NCI-H345 (cell line): ENCODE measurements at places on chromosomes 3 and 15.
A peak's percentile ranks its signal among the peaks of the same experiment; 100 is the strongest.

GRCh38 chr3:85781806-85782205 is 823.0 kb downstream of the CADM2 start:
- DNase-seq: peak; percentile 52

DNA sequence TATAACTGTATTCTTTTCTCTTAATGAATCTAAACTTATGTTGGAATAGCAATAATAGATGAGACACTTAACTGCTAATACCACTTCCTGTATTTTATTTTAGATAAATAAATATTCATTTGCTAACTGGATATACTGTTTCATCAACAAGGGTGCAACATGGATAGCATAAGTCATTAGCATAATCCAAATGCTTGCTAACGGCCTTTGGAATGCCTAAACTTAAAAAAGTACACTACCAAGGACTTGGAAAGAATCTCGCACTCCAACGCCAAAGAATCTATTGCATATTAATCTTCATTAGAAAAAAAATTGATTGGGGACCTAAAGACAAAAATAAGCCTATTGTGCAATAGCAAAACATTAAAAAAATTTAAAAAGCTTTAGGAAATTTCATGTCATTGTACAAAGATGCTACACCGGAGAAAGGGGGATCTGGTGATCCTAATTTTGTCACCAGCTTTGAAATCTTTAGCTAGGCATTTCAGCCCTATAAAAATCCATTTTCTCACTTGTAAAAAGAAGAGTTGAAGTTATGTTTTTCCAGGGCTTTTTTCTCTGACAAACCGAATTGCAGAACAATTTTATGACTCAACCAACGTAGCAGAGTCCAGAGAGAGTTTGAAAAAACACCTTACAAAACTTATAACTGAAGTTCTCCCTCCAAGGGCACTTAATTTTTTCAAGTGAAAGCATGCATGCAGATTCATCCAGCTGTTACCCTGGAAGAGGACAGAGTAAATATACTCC is 4.1 kb downstream of the VGLL3 start:
- no peak for DNase-seq

GRCh38 chr3:45955017-45955647 is 11.9 kb downstream of the CXCR6 start:
- DNase-seq: no peak

DNA sequence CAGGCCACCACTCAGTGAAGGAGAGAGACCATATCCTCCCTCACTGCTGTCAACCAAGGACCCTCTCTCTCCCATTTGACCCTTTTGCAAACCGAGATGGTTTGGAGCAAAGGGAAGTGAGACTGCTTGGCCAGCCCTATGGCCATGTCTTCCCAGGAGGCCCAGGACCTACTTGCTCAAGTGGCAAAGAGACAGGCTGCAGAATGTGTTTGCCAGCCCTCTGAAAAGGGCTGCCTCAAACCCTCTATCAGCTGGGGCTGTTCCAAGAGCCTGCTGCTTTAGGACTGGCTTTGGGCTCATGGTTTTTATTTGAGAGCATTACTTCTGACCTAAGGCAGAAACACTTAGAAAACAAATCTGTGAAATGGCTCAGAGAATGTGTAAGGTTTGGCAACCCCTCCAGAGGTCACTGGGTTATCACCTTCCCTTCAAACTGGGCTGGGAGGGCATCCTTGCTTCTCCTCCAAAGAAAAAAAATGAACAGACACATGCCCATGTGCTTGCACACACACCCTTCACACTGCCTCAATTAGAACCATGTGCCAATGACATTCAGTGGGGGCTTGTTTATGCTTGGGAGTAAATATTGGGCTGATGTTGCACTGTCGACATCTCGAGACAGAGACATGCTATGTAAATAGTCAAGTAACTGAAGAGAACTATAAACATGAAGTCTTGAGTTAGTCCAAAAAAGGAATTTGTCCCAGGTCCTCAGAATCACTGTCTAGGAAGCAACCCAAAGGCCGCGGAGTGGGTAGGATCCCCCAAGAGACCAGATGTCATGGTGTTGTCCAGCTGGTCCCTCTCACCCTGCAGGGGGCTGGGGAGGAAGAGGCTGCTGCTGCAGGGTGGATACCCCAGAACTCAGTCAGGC is 49.8 kb upstream of the CTDSPL start:
- no peak for DNase-seq

DNA sequence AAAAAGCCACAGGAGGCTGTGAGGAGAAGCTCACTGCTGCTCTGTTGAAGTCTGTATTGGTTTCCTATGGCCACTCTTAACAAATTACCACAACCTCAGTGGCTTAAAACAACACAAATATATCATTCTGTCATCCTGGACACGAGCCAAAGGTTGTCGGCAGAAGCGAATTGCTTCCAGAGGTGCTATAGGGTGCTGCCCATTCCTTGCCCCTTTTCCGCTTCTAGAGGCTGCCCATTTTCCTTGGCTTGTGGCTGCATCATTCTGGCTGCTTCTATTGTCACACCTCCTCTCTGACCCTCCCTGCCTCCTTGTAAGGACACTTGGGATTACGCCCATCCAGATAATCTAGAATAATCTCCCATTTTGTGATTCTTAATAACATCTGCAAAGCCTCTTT is 6.4 kb upstream of the SACM1L start:
- no peak for DNase-seq

GRCh38 chr15:81894061-81894460 is 151.8 kb downstream of the MEX3B start:
- no peak for DNase-seq

GRCh38 chr3:11381141-11381540 is 108.9 kb downstream of the ATG7 start:
- no peak for DNase-seq

DNA sequence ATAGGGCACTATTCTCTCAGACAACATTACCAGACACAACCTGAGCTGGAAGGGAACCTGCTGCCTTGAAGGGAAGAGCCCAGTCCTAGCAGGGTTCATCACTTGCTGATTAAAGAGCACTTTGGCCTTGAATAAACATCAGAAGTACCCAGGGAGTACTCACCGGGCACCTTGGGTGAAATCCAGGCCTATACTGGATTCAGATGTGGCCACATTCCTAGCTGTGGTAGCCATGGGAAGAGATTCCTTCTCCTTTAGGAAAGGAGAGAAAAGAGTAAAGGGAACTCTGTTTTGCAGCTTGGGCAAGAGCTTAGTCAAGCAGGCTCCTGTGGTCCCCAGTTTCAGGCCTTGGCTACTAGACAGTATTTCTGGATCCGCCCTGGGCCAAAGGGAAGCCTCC is 195.0 kb downstream of the SPATA16 start:
- no peak for DNase-seq

GRCh38 chr15:101038327-101039003 is 119.3 kb downstream of the LRRK1 start:
- no peak for DNase-seq

DNA sequence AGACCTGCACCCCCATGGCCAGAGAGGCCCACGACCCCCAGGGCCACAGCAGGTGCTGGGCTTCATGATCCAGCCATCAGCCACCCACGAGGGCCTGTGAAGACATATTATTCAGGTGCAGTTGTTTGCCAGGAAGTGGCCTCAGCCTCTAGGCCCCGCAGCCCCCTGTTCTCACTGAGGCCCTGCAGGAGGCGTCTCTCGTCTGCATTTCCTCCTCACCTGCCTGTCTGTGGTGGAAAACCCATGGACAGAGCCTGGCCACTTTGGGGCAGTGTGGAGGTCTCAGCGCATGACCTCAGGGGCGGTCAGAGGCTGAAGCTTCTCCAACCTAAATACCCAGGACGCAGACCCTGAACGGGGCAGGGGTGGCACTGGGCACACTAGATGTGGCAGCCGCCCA is 18.6 kb downstream of the UROC1 start:
- DNase-seq: no peak

GRCh38 chr15:38091078-38091645 is 156.7 kb downstream of the TMCO5A start:
- no peak for DNase-seq

GRCh38 chr3:45164056-45164455 is 17.9 kb upstream of the CDCP1 start:
- DNase-seq: no peak

- no peak for DNase-seq
These were observed 204.8 kb downstream of the RSRC1 start for GRCh38 chr3:158314426-158315357.

DNA sequence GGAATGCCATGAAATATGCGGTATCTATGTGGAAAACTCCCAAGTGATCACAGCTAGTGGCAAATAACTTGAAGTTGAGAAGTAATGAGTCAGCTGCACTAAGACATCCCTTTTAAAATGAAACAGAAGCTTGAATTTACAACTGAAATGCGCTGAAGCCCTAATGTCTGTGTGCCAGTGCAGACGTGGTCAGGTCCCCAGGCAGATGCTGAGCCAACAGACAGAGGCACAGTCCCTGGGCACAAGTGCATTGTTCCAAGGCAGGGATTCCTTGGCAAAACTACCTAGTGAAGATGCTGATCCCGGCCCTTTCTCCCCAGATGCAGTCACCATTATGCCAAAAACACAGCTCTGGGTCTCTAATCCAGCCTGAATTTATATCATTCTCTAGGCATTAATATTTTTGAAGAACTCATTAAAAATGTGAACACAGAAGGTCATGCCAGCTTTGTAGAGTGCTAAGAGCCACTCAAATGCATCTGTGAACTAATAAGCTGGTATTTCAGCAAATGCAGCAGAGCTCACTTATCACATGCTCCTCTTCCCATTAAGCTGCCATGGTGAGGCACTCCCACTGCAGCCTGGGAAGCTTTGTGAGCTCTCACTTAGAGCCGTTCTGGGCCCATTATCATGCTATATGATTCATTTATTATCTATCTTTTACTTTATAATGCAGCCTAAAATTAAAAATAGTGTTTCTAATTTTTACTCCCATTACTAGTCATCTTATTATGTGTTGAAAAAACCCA is 200.1 kb downstream of the GABRB3 start:
- DNase-seq: no peak

GRCh38 chr15:80710635-80711554 is 15.8 kb downstream of the ABHD17C start:
- no peak for DNase-seq

DNA sequence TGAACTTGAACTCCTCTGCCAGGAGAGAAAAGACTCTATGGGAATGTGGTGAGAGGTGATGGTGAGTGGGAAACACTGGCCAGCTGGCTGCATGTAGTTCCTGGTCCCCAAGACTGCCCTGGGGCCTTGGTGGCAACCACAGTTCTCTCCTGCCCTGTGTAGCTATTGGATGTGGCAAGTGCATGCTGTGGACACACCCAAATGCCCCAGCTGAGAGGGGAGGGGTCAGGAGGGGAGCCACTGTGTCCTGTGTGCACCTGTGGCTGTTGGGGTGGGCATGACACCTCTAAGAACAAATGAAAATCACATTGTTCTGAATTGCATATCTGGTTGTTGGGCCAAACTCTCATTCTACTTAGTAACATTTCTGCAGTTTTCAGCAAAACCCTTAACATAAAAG is 409.6 kb downstream of the NSUN3 start:
- DNase-seq: no peak

- DNase-seq: no peak
These were observed 24.6 kb downstream of the MAPKBP1 start for GRCh38 chr15:41798607-41799487.

DNA sequence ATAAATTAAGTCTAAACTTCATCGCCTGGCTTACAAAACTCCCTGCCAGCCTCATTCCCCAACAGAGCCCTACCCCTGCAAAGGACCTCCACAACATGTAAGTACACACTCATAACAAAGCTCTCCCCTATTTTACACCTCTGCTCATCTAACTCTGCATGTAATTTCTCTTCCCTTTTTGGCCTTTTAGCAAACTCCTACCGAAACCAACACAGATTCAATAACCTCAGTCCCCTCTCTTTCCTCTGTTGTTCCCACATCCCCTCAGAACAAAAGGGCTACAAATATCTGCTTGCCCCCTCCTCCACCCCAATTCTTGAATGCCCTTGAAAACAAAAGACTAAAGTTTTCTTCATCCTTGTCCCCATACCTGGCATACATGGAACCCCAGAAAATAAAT is 662 bp downstream of the UBL7 start:
- DNase-seq: no peak

DNA sequence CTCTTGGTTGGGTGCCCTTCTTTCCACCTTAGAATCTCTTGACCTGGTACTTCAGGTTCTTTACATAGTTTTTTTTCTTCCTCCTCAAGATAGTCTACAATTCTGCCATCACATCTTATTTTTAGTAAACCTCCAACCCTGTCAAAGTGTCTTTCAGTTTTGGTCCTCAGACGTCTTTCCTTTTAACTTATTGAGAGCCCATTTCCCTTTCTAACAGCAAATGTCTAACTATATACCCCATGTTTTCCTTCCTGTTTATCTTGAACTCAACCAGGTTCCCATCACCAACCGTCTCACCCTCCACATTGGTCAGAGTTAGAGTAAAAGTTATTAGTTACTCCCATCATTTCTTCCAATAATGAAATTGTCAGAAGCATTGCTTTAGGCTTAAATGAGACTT is 10.4 kb downstream of the KBTBD12 start:
- DNase-seq: no peak

- DNase-seq: no peak
These were observed 397.2 kb downstream of the OCA2 start for GRCh38 chr15:27701956-27702355.

DNA sequence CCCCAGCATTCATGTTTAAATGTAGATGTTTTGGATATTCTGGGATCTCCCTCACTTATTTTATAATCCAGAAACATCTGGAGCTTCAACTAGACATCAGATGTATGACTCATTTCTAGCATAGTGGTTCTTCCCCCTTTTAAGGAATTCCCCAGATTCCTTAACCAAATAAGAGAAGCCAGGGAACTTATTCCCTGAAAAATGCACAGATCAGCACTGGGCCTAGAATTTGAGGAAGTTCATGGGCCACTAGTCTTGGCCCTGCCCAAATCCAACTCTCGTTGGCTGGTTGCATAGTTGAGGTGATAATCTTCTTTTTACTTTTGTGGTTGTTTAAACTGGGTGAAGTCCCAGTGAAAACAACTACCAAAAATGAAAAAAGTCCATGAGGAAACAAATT is 20.4 kb downstream of the RARRES1 start:
- DNase-seq: no peak

DNA sequence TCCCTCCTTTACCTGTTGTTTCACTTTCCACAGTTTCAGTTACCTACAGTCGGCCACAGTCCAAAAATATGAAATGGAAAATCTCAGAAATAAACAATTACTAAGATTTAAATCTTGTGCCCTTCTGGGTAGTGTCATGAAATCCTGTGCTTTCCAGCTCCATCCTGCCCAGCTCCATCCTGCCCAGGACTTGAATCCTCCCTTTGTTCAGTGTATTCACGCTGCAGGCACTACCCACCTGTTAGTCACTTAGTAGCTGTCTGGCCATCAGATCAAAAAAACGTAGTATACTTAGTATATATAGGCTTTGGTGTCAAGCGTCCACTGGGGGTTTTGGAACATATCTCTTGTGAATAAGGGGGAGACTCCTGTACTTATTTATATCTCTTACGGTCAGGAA is 329.0 kb upstream of the SEMA6D start:
- no peak for DNase-seq

GRCh38 chr3:126954141-126954842 is 28.6 kb upstream of the PLXNA1 start:
- DNase-seq: no peak

GRCh38 chr3:42728056-42728455 is 25.5 kb upstream of the HHATL start:
- no peak for DNase-seq
